Skeletal muscle cell (primary cell): ENCODE measurements at places on chromosomes 4 and X.

GRCh38 chr4:141020801-141021261 is 112.4 kb downstream of the RNF150 start:
- peak; percentile 41 for DNase-seq

- no peak for DNase-seq
Observed at GRCh38 chrX:136742721-136743379, 37.9 kb downstream of the ARHGEF6 start.

GRCh38 chrX:48823053-48823452 is 3.3 kb upstream of the ERAS start:
- DNase-seq = no peak

DNA sequence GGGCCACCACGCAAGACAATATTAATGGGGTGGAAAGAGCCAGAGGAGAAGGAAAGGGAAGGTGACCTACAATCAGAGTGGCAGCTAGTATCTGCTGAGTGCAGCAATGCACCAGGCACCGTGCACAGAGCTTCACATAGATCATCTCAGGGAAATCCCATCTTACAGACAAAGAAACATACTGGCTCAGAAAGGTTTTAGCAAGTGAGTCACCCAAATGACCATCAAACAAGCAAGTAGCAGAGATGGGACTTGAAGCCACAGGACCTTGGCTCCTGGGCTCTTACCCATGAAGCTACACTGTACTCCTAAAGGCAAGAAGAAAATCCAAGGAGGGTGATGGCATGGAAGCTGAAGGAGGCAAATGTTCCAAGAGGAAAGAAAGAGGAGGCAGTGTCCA is 6.8 kb downstream of the ANXA5 start:
- DNase-seq = no peak

GRCh38 chr4:107432451-107432850 is 287.6 kb downstream of the PAPSS1 start:
- peak; percentile 26 for DNase-seq

- no peak for DNase-seq
Observed at GRCh38 chr4:63799166-63799565, 610.1 kb downstream of the TECRL start.

GRCh38 chrX:55783723-55784122 is 66.2 kb downstream of the RRAGB start:
- no peak for DNase-seq

- no peak for DNase-seq
Observed at GRCh38 chr4:111681751-111682150, 463.5 kb upstream of the FAM241A start.

DNA sequence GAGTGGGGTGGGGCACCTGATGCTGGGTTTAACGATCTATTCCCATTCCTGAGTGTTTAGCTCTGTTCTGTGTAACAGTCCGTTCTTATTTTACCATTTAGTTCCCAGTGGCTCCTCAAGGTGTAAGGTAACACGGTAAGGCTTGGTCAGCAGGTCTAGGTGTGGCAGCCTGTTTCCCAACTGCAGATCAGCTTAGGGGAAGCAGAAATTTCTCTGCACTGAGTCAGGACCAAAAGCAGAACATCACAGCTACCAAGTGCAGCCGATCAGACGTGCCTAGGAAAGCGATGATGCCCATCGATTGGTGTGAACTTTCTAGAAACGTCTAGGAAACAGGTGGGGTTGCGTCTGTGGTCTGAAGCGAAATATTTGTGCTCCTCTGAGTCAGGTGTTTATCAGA is 240.1 kb downstream of the STIM2 start:
- no peak for DNase-seq

- DNase-seq = no peak
Observed at GRCh38 chr4:92847026-92847425, 543.3 kb downstream of the GRID2 start.

DNA sequence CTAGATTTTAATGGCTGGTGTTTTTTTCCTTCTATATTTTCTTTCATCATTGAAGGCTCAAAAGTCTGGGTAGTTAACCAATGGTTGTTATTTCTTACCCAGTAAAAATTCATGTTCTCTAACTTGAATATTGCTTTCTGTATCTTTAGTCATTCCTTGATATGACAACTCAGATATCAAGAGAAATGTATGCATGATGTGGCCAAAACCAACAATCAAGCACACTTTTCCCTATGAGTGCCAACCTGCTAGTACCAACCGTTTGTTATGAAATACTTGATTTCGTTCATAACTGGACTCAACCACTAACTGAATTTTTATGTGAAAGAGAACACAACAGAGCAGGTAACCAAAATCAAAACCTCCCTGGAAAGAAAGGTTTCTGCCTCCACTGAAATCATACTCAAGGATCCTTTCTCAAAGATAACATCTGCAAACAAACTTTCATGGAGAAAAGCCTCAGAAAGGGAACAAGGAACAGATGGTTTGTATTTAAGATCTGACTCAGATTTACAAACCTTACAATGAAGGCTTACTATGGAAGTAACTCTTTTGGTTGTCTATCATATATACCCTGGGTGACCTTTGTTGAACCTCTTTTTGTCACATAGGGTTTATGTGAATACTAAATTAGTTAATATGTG is 8.3 kb upstream of the VEGFC start:
- no peak for DNase-seq

DNA sequence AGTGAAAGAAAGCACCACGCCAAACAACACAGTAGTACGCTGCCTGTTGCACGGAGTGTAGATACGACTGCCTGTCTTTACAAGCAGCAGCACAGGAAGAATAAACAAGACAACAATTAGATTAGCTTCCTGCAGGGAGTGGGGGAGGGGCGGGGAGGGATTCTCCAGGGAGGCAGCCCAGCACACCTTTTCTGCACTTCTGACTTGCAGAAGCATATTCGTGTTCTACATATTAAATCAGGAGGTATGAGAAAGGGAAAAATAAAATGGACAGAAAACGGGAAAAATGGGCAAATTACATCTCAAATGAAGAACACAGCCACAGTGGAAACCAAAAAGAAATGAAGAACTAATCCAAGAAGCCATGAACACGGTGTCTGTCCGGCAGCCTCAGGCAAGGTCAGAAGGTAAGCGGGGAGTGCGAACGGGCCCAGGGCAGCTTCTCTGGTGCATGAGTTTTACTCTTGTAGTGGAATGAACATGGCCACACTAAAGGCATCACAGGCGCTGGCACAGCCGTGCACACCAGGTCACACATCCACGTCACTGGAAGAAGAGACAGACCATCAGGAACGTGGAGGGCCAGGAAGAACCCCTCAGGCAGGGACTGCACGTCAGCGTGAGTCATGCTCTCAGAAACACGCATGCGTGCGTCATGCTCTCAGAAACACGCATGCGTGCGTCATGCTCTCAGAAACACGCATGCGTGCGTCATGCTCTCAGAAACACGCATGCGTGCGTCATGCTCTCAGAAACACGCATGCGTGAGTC is 20.1 kb upstream of the ADRA2C start:
- no peak for DNase-seq

- no peak for DNase-seq
Observed at GRCh38 chrX:400258-400657, 13.6 kb upstream of the PPP2R3B start.

GRCh38 chrX:65647801-65648200 is 19.7 kb upstream of the MSN start:
- DNase-seq = no peak

DNA sequence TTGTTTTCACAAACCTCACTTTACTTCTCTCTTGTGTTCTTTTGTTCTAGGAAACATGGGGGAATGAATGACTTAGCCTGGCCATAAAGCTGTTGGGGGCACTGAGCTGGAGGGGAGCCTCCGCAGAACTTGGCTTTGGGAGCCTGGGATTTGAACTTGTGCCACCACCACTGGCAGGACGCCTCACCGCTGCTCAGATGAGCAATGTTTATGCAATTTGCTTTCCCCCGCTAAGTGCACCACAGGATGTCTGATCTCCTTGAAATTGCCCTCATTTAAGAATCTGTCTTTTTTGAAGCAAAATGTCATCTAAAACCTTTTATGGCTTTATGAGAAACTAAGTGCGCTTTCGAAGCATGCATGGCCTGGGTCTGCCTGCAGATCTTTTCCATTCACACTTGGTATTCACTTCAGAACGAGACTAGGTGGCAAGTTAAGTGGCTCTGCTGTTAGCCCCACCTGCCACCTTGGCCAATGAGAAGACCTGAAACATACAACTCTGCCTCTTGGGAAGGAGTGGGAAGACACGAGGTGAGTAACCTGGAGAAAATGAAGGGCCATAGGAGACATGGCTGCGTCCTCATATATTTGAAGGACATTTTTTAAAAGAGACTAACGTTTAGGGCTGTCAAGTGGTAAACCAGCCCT is 119.3 kb downstream of the LDB2 start:
- peak; percentile 57 for DNase-seq

- DNase-seq = no peak
Observed at GRCh38 chrX:118503260-118504041, 7.8 kb downstream of the DOCK11 start.

DNA sequence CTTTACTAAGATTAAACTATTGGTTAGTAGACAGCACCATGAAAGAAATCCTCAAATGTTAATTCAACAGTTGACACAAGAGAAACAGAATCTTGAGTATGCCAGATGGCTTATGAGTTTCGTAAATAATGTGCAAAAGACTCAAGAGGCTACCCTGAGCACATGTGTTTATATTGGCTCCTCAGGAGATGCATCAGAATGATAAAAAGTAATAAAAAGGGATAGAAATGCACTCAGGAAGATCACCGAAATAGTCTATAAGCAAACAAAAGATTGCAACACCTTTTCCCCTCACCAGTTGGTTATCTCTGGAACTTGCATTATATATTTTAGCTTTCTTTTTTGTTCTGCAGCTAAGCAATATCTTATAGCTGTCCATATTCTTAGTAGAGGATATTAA is 84.4 kb downstream of the SCFD2 start:
- peak; percentile 52 for DNase-seq

DNA sequence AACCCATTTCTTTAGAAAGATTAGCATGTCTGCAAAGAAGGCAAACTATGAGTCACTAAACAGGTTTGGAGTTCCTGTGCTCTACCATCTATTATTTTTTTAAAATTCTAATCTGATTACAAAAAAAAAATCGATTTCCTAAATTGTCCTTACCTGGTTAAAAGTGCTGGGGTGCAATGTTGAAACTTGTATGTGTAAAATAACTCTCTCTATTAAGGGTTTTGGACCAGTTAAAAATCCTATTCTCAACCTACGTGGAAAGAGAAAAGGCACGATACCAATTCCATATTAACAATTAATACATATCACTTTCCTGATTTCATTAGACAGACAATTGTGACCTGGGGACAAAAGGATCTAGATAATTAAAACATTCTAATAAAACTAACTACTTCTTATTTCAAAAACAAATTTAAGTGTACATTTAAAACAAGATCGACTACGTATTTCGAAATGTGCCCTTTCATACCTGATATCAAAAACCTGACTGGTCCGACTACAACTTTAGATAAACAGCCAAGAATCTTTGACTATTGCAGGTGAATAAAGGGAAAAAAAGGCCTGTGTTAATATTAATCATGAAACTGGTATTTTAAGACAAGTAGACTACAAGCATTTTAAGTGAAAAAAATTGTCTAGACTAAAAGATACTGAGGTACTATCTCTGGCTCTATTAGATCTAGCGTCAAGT is 21.2 kb downstream of the AADAT start:
- DNase-seq = no peak

- peak; percentile 51 for DNase-seq
Observed at GRCh38 chrX:21996872-21997455, 35.2 kb upstream of the PHEX start.

GRCh38 chr4:105607876-105608275 is 55.5 kb downstream of the ARHGEF38 start:
- DNase-seq = no peak

DNA sequence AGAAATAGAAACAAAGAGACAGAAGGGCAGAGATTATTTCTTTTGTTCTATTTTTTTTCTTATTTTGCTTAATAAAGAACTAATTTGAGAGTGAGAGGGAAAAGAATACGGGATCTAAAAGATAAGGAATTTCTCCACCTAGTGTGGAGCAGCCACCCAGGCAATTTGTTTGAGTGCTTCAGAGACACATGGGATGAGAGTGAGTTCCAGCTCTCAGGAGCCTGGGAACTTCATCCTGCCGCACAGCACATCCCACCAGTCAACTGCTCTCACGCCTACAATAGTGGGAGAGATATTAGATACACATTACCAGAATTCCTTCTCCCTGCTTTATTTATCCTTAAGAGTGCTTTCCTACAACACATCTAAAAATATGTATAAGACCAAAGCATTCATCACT is 946.4 kb downstream of the PDHA2 start:
- DNase-seq = no peak

DNA sequence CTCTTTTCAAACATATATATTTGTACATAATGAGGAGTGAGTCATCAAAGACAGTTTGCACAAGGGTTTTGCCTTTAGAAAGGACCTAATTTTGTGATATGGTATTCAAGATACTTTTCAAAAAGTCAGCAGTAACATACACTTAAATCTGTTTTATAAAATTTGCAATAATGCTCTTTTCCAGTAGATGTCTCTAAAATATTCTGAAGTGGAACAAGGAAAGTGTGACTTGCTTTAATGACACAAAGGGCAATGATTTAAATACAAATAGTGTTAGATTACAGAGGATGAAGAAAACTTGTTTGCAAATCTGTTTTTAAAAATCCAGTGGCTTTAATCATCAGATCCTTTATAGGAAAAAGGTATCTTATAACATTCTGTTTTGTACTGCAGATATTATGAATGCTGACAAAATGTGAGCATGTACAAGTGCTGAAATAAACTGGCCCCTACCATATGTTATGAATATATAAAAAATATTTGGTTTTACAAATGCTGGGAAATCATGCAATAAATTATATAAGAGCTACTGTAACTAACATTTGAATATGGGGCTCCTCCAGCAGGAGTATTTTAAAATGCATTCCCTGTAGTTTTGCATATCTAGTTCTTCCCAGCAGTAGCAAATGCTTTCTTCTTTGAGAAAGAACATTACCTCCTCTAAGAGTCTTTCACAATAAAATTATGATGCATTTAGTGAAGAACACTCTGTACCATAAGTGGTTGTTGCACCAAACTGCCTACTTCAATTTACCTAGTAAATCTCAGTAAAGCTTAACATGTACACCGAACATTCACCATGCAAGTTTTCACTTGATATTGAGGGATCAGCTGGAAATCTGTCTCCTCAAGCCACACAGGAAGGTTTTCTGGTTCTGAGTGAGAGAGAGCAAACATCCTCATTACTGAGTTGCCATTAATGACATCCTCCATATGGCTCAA is 20.2 kb downstream of the MMRN1 start:
- DNase-seq = no peak

DNA sequence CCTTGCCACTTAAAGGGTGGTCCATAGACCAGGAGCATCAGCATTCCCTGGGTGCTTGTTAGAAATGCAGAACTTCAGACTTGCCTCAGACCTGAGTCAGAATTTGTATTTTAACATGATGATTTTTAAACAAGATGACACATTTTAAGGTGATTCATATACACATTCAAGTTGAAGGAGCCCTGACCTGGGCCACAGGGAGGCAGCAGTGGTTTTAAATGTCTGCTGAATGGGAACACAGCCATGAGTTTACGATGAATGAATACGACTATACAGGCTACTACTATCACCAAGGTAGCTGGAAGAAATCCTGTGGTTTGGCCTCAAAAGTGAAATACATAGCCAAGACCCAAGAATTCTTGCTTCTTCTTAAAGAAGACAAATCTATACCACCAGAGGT is 2.9 kb downstream of the HDAC8 start:
- peak; percentile 67 for DNase-seq
